AG10803 (cell line): ENCODE measurements at places on chromosomes 7 and 10.

- no peak for DNase-seq
Observed at GRCh38 chr7:155951554-155952158, 139.4 kb upstream of the SHH start.

GRCh38 chr7:83547526-83547925 lies 101.4 kb downstream of the SEMA3E start:
- peak; percentile 24 for DNase-seq

DNA sequence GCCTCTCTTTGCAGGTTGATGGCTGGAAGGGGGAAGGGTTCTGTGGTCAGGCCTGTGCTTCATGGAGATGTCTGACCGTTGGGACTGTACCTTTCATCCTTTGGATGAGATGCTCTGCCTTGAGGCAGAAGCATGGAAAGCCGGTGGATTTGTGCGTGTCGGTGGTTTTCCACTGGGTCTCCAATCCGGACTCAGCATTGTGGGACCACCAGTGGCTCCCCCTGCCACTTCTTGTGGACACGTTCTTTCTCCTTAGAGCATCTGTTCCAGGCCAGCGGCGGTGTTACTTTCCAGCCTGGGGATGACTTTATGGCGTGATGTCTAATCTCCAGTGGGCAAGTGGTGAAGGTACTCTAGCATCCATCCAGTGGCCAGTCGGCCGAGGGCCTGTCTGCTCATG lies 178.4 kb downstream of the MGMT start:
- DNase-seq: no peak

GRCh38 chr10:128429835-128430513 lies 303.8 kb upstream of the MKI67 start:
- no peak for DNase-seq

GRCh38 chr7:74280985-74281384 lies 8.2 kb upstream of the CLIP2 start:
- DNase-seq: no peak

GRCh38 chr7:133676805-133677370 lies 424.0 kb downstream of the EXOC4 start:
- peak; percentile 17 for DNase-seq

GRCh38 chr10:50438049-50438936 lies 185.5 kb downstream of the SGMS1 start:
- DNase-seq: no peak
